T follicular helper cell (primary cell): ENCODE measurements at places on chromosomes 13 and 19.

- DNase-seq = no peak
Observed at GRCh38 chr13:79780240-79780639, 299.3 kb downstream of the NDFIP2 start.

DNA sequence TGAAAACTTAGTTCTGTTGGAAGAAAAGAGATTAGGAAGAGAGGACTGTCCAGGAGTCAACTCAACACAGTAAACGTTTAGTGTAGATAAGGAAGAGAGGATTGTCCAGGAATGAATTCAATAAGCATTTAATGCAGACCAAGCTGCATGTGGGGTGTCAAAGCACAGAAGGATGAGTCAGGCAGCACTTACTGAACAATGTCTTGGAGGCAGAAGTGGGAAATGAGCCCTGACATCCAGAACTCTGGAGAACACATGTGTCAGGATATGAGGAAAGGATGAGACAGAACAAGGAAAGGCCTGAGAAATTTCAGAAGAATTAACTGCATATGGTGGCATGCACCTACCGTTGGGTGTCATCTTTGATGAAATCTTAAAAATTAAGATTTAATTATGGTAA, 429.2 kb upstream of the HTR2A start:
- DNase-seq = no peak

DNA sequence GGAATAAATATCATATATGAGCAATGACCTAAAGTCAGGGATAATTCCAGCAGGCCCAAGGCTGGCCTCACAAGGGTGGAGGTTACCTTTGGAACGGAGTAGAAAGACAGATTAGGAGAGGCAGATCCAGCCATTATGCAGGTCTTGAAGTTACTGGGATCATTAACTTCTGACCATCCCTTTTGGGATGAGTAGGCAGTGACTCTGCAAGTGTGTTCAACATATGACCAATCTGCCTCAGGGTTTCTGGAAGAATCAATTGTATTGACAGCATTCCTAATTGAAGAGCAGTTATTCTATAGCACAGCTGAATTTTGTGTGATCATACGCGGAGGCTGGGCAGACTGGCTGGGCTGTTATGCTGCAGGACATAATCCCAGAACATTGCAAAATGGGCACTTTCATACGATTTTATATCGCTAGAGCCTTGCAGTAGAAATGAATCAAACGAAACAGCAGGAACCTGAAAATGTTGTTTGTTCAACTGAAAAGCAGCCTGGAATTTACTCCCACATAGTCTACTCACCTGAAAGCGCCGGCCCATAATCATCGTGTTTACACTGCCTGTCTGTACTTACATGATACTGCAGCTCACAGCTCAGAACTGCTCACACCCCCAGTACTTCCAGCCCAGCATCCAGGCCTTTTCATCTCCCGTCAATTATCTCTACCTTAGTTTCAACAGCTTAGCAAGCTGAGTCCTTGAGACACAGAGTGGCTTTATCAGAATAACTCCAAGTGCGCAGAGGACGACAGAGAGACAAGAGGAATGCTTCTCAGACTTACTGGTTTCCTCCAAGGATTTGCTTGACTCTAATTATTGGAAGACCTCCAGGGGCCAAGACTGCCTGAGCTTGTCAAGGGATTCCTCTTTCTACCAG, 556.1 kb downstream of the EFNB2 start:
- DNase-seq = no peak

DNA sequence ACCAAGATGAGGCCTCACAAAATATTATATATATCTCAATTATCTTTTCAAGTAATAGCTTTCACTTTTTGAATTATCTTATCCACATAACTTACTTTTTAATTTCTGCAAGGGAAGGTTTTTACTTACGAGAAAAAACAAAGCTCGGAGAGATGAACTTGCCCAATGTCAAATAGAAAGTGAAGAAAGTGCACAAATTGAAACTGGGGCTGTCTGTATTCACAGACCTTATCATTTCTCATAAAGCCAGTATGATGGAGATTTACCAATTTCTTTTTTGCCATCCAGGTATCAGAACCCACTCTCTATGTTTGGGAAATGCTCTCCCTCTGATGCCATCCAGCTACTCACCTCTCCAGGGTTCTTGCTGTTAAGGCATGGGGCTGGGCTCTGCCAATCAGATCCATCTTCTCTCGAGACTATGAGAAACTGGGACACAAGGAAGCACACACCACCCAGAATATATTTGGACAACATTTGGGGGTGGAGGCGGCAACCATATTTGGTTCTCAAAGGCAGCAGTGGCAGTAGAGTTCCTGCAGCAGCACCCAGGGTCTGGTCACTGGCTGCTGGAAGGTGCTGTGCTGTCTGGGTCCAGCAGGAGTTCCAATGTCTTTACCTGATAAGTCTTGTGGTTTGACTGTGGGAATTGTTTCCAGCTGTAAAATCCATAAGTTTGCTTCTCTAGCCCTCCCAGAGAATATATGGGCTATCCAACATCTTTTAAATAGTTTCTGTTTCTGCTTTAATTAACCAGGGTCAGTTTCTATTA, 45.8 kb upstream of the SCEL start:
- no peak for DNase-seq

GRCh38 chr13:35472323-35472881, 4.1 kb downstream of the MAB21L1 start:
- DNase-seq = no peak

DNA sequence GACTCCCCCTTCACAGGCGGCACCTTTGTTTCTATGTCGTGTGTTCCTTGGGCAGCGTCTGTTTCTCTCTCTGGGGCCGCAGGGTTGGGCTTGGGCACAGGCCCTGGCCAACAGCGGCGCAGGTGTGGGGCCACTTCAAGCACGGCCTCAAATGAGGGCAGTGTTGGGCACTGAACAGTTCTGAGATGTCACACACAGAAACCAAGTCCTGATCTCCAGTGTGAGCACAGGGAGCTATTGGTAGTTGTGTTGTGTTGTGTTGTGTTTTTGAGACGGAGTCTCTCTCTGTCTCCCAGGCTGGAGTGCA, 42.7 kb downstream of the GATAD2A start:
- no peak for DNase-seq
